ENCODE measurements at places on chromosomes 16 and 17. TPM values are rescaled to one million over a fixed set of nuclear protein-coding genes. Genes with fewer than 3 reads are reported as not detected.

SHISA9 gene
- not detected for total RNA-seq

UTS2R gene
- total RNA-seq, result not detected

DPEP2 gene
- total RNA-seq, result 42.2 TPM

ZNF423 gene
- total RNA-seq, result not detected

FOXC2 gene
- total RNA-seq, result 0.19 TPM

DDX52 gene
- total RNA-seq, result 27.4 TPM

PRR35 gene
- not detected for total RNA-seq

GRCh38 chr16:10663146-10663545, 31.6 kb downstream of the TEKT5 start:
- no peaks in the 10 kb centered on the region for H3K27me3 ChIP-seq
- H3K36me3 ChIP-seq, result no peaks in the 10 kb centered on the region
- H3K4me1 ChIP-seq, result no peaks in the 10 kb centered on the region
- no peak for DNase-seq
- no peak overlapping the region for H3K4me3 ChIP-seq
- H3K27ac ChIP-seq, result no peak overlapping the region

GRCh38 chr16:64469906-64470702, 651.8 kb downstream of the CDH11 start:
- DNase-seq, result no peak
- no peaks in the 10 kb centered on the region for H3K4me1 ChIP-seq
- no peaks in the 10 kb centered on the region for H3K36me3 ChIP-seq
- no peak overlapping the region for H3K27ac ChIP-seq

DNA sequence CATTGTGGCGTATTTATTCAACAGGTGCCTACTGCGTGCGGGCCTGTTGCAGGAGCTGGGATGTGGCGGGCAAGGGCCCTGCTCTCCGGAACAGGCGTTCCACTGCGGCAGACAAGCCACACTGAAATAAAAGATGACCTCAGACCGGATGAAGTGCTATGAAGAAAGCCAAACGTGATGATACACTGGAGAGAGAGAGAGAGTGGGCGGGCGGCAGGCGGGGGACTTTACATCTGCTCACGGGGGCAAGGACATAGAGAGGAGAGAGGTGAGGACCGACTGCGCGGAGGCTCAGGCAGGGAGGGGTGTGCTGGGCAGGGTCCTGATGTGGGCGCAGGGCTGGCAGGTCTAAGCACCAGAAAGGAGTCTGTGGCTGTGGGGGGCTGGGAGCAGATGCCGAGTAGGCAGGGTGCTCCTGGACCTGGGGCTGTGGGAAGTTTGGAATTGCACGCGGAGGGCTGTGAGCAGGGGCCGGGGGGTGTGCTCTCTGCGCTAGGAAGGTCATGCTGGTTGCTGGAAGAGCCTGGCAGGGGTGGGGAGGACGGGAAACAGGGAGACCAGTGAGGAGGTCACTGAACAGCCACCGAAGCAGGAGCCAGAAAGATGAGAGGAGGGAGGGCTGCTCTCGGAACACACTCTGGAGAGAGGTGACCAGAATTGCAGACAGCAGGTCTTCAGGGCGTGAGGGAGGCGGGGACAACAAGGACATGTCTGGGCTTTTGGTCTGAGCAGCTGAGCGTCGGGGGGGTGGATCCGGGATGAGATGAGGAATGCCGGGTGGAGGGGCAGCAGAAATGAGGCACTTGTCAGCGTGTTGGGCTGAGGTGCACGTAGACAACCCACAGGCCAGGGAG, 9.9 kb downstream of the MXRA7 start:
- peaks cover 3% of the 10 kb centered on the region for H3K4me1 ChIP-seq
- no peaks in the 10 kb centered on the region for H3K36me3 ChIP-seq
- H3K27me3 ChIP-seq, result no peaks in the 10 kb centered on the region
- no peak overlapping the region for H3K4me3 ChIP-seq
- no peak for DNase-seq

DNA sequence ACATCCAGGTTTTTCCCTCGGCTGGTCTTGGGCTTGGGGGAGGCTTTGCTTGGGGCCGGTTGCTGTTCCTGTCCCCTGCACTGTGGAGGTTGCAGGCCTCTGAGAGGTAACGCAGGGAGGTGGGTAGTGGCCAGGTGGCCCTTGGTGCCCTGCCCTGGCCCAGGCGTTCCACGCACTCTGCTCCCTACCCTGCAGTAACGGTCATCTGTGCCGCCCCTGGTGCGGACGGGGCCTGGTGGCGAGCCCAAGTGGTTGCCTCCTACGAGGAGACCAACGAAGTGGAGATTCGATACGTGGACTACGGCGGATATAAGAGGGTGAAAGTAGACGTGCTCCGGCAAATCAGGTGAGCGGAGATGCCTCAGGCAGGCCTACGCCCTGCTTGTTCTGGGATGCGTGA, 30.9 kb downstream of the AKAP1 start:
- DNase-seq, result no peak
- no peaks in the 10 kb centered on the region for H3K27me3 ChIP-seq
- no peaks in the 10 kb centered on the region for H3K4me1 ChIP-seq
- H3K27ac ChIP-seq, result no peak overlapping the region
- H3K36me3 ChIP-seq, result peaks cover 83% of the 10 kb centered on the region
- no peak overlapping the region for H3K4me3 ChIP-seq

- H3K4me3 ChIP-seq, result no peak overlapping the region
- DNase-seq, result no peak
- no peaks in the 10 kb centered on the region for H3K36me3 ChIP-seq
- H3K4me1 ChIP-seq, result no peaks in the 10 kb centered on the region
- peaks cover 18% of the 10 kb centered on the region for H3K27me3 ChIP-seq
Measured at GRCh38 chr17:79658811-79659207, 48.0 kb upstream of the RBFOX3 start.

- H3K4me3 ChIP-seq, result no peak overlapping the region
- H3K27me3 ChIP-seq, result no peaks in the 10 kb centered on the region
- H3K36me3 ChIP-seq, result no peaks in the 10 kb centered on the region
- no peak for DNase-seq
Measured at GRCh38 chr17:31156326-31156725, 61.5 kb downstream of the NF1 start.

- no peak overlapping the region for H3K27ac ChIP-seq
- peaks cover 31% of the 10 kb centered on the region for H3K4me1 ChIP-seq
- no peaks in the 10 kb centered on the region for H3K27me3 ChIP-seq
- H3K4me3 ChIP-seq, result no peak overlapping the region
- DNase-seq, result no peak
- H3K36me3 ChIP-seq, result peaks cover 12% of the 10 kb centered on the region
Measured at GRCh38 chr17:3693829-3694231, 2.1 kb downstream of the P2RX5 start.

- no peak overlapping the region for H3K27ac ChIP-seq
- peaks cover 23% of the 10 kb centered on the region for H3K36me3 ChIP-seq
- H3K4me3 ChIP-seq, result no peak overlapping the region
Measured at GRCh38 chr16:81996664-81997509, 14.4 kb downstream of the SDR42E1 start.

DNA sequence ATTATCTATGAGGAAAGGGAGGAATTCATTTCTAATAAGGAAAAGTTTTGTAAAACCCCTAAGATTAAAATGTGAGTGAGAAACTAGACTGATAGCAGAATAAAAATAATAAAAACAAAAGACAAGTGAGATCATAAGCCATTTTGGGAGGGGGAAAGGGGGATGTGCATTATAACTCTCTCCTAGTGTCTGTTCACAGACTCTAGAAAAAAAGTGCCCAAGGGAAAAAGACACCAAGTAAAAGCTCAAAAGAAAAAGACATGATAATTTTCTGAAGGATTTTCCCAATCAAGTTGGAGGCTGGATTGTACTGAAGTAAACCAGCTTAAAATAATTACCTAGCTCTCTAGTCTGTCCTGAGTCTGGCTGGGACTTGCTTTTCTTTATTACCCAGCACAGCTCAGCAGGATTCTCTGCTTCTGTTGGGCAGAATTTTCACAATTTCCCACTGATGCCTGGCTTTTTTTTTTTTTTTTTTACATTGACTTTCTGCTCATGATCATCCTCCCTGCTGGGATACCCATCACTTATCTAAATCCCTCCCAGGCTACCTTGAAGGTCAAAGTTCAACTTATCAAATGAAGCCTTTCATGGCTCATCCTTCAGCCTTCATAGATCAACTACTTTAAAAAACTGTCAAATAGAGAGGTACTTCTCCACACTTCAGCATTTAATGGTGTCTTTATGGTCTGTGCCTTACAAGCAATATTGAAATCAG, 124.2 kb upstream of the KCNJ16 start:
- DNase-seq, result no peak
- no peaks in the 10 kb centered on the region for H3K4me1 ChIP-seq
- no peaks in the 10 kb centered on the region for H3K27me3 ChIP-seq
- no peak overlapping the region for H3K27ac ChIP-seq
- no peaks in the 10 kb centered on the region for H3K36me3 ChIP-seq

GRCh38 chr17:47368262-47368661, 44.5 kb downstream of the EFCAB13 start:
- H3K36me3 ChIP-seq, result no peaks in the 10 kb centered on the region
- DNase-seq, result no peak
- H3K27ac ChIP-seq, result no peak overlapping the region
- H3K4me3 ChIP-seq, result no peak overlapping the region
- no peaks in the 10 kb centered on the region for H3K4me1 ChIP-seq
- H3K27me3 ChIP-seq, result no peaks in the 10 kb centered on the region

DNA sequence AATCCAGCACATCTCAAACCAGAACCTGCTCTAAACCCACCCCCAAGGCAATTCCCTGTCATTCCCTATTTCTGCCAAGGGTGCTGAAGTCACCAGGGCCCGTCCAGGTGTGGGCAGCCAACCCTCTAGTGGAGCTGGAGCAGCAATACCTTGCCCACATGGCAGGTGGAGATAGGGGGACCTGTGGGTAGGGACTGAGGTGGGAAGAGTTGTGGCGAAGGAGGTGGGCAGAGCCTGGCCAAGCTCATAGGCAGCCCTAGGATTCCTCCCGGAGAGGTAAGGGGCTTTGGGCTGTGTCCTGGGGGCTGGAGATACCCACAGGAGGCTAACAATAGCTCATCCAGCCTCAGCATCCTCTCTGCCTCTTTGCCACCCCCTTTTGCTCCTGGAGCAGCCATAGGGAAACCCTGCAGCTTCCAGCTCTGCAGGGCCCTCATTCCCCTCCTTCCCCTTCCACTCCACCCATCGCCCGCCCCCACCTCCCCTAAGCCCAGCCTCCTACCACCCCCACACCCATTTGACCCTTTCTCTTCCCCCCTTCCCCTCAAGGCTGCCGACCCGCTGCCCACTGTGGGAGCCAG, 30.4 kb upstream of the CRHR1 start:
- H3K36me3 ChIP-seq, result no peaks in the 10 kb centered on the region
- H3K27ac ChIP-seq, result no peak overlapping the region
- no peak overlapping the region for H3K4me3 ChIP-seq
- H3K27me3 ChIP-seq, result peaks cover 2% of the 10 kb centered on the region

DNA sequence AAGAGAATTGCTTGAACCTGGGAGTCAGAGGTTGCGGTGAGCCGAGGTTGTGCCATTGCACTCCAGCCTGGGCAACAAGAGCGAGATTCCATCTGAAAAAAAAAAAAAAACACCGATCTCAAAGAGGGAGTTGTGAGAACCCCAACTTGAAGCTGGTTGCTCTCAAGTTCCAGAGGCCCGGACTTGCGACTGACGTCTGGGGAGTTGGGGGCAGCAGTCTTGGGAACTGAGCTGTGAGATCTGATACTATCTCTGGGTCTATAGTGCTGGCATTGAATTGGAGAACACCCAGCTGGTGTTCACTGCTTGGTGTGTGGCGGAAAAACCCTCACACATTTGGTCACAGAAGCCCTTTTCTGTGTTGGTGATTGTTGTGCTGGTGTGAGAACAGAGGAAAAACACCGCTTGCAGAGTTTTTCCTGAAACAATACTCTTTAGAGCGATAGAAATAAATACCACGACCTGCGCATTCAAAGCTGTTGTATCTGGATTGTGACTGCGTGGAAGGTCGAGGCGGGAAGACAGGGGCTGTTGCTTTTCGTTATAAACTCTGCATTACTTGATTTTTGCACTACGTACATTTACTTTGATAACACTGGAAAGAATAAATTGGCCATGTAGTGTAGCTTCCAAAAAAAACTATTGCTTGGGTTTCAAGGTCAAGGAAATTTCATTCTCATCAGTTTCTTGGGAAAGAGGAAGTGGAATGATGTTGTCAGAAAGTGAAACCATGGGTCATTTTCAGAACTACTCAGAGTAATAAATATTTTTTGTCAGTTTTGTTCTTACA, 8.8 kb downstream of the SCIMP start:
- no peak overlapping the region for H3K4me3 ChIP-seq
- H3K27ac ChIP-seq, result no peak overlapping the region
- no peak for DNase-seq

GRCh38 chr17:44334727-44335126, 10.1 kb upstream of the SLC25A39 start:
- peaks cover 6% of the 10 kb centered on the region for H3K4me1 ChIP-seq
- no peaks in the 10 kb centered on the region for H3K36me3 ChIP-seq
- no peak overlapping the region for H3K4me3 ChIP-seq
- H3K27ac ChIP-seq, result no peak overlapping the region
- no peaks in the 10 kb centered on the region for H3K27me3 ChIP-seq

GRCh38 chr17:77890771-77891170, 67.7 kb upstream of the TNRC6C start:
- no peak overlapping the region for H3K27ac ChIP-seq
- no peak overlapping the region for H3K4me3 ChIP-seq
- H3K36me3 ChIP-seq, result no peaks in the 10 kb centered on the region
- H3K4me1 ChIP-seq, result peaks cover 41% of the 10 kb centered on the region

All from CD4-positive, alpha-beta T cell (primary cell).